HL-60 (cell line): ENCODE measurements at places on chromosomes 16 and 17.

DNA sequence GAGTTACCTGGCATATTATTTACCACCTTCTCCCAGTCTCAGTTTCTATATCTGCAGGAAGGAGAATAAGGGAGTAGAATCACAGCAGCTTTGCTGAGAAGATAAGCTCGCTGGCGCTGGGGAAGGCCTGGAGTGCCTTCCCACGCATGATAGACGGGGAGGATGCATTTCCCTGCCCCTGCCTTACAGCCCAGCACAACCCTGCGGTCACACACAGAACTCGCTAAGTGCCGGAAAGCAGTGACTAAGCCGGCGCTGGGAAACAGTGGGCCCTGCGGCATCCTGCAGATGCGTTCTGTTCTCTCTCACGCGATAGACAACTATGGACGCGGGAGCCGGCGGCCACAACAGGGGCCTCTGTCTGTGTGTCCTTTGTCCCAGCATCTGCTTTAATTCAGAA is 4.8 kb downstream of the CA5A start:
- DNase-seq = no peak

DNA sequence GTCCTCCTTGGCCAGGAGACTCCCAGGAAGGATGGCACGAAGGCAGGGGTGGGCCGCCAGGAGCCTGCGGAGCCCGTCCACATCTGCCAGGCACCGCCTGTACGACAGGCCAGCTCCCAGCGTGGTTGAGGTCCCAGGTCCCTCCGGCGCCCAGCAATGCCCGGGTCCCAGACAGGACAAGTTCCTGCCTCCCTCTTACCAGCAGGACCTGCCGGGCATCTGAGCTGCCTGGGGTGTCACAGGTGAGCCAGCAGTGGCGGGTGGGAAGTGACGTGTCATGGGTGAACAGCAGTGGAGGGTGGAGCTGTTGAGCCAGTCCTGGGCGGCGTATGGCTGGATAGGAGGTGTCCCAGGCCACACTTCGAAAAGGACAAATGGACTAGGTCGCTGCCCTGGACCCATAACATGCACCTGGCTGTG is 15.7 kb upstream of the BAHCC1 start:
- no peak for DNase-seq

GRCh38 chr16:70749681-70750601 is 51.0 kb downstream of the VAC14 start:
- DNase-seq = no peak

DNA sequence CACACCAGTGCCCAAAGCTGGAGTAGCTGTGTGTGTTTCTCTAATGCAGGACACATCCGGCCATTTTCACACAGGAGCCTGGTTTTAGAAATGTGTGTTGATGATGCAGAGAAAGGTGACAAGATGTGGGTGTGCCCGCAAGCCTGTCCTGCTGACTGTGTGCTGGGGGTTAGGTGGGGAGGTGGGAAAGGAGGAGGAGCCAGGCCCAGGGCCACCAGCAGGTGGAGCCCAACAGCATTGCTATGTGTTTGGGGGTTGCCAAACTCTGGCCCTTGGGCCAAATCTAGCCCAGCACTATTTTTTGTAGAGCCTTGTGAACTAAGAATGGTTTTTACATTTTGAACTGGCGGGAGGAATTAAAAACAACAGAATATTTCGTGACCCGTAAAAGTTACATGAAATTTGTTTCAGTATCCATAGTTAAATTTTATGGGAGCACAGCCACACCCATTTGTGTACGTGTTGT is 61.7 kb upstream of the LGALS9 start:
- DNase-seq = peak; percentile 49

DNA sequence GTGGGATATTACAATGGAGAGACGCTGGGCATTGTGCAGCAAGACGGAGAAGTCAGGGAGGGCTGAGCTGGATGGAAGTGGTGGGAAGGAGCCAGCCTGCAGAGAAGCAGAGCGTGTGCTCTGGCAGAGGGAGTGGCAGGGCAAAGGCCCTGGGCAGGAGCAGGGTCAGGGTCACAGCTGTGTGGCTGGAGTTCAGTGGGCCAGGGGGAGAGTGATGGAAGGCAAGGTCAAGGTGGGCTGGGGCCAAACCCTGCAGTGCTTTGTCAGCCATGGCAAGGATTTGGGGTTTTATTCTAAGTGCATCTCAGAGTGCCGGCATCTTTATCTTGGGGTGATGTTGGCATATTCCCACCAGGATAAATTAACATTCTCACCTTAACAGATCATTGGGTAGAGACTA is 31.9 kb upstream of the C16orf78 start:
- no peak for DNase-seq

DNA sequence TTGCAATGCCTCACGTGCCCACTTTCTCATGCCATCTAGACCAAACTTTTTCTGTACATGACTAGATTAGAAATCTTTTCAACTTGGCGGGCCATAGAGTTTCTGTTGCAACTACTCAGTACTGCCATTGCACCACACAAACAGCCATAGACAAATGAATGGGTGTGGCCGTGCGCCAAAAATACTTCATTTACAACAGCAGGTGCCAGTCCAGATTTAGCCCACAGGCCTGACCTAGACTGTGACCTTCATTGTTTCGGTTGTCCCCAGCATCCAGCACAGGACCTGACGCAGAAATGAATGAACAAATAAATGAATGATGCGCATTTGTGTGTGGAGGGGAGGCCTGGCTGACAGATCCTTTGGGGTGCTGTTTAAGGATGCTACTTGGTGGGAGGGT is 14.3 kb upstream of the PDK2 start:
- no peak for DNase-seq

GRCh38 chr17:19723964-19724363 is 7.6 kb upstream of the SLC47A2 start:
- DNase-seq = no peak

DNA sequence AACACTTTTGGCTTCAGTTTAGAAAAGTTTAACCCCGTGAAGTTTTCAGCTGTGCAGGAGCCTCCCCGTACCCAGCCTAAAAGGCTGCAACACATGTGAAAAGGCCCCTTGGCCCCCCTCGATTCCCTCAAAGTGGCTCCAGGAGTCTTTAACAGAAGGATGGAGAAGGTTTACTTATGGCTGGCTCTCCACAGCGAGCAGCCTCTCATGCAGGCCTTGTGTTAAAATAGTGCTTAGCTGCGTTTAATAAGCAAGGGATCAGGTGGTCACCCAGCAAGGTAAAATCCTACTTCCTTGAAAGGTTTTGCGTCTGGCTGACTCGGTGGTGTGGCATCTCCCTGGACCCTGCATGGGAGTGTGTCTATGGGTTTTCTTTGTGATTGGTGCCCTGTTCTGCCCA is 8.4 kb upstream of the CYLD start:
- DNase-seq = no peak

DNA sequence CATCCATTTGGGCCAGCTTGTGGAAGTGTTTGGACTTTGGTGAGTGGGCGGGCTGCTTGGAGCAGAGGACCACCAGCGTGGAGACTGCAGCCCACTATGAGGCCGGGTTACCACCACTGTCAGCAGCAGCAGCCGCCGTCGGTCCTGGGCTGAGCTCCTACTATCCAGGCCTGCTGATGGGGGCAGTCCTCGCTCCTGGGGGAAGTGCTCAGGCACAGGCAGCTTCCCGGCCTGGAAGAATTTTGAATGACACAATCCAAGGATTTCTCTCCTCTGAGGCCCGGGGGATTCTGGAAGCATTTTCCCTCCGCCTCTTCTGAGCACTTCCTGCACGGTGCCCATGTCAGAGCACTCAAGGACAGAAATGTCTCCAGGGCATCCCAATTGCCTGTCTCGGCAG is 5.3 kb upstream of the NOD2 start:
- DNase-seq = no peak

DNA sequence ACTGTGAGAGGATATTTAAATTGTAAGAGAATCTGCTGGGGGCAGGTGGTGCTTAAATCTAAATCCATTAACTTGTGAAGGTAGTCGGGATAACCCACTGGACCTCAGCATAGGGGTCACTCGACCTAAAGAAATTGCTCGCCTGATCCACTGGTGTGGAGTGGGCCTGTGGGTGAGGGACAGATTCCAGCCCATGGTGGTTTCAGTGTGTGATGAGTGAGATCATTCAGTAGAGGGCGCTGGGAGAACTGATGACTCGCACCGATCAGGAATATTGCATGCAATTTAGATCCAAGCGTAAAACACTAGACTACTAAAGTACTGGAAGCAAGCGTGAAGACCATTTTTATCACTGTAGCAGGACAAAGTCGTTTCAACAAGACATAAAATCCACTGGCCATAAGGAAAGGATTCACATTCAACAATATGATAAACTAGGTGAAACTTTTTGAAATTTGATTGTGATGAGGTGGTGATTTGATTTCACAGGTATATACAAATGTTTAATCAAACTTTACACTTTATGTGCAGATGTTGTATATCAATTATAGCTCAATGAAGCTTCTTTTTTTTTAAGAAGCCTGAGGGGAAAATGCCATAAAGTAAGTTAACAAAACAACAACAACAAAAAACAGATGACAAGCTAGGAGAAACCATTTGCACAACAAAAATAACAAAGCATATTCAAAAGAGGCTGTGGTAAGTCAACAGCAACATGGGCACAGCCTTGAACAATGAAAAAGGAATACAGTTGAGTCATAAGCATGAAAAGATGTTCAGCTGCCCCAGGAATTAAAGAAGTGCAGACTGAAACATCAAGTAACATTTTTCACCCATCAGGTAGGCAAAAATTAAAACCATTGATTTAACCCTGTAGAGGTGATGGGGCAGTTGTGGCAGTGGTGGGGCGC is 7.5 kb upstream of the TMEM170A start:
- DNase-seq = peak; percentile 55

DNA sequence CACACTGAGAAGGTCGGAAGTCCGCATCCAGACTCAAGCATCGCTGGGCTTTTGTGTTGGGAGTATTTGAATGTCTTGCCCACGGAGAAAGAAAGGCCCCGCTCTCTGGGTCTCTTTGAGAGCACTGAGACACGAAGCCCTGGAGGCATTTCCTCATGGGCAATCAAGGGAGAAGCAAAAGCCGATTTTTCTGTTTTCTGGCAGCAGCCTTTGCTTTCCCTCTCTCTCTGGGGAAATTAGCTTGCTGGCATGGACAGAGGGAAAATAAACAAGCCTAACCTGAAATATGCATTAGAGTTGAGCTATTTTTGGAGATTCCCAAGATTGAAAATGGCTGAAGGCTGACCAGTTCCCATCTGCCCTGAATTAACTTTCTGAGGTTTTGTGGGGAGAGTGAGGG is 238.7 kb downstream of the HAPSTR1 start:
- DNase-seq = no peak

- no peak for DNase-seq
Measured at GRCh38 chr16:80893686-80894085, 89.3 kb upstream of the CDYL2 start.

GRCh38 chr16:49051576-49051975 is 230.1 kb downstream of the CBLN1 start:
- no peak for DNase-seq

DNA sequence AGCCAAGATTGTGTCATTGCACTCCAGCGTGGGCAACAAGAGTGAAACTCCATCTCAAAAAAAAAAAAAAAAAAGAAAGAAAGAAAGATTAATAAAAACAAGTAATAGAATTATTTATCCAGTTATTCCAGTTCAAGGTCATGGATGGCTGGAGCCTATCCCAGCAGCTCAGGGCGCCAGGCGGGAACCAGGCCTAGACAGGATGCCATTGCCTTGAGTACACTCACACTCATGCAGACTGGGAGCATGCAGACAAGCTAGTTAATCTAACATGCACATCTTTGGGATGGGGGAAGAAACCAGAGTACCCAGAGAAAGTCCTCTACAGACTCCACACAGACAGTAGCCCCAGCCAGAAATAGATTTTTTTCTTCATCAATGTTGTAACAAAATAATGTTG is 17.9 kb downstream of the PDP2 start:
- no peak for DNase-seq

GRCh38 chr17:76969598-76970172 is 101.5 kb downstream of the MGAT5B start:
- no peak for DNase-seq

GRCh38 chr16:11280616-11281522 is at the start of gene PRM1:
Gene PRM1, minus strand, starts transcription at chr16:11281330. Its CDS starts 92 bp downstream, at chr16:11281238.
- no peak for DNase-seq

GRCh38 chr17:8391711-8392110 is 5.9 kb downstream of the RNF222 start:
- no peak for DNase-seq

- peak; percentile 41 for DNase-seq
Measured at GRCh38 chr16:4935241-4935855, 1.6 kb downstream of the PPL start.

DNA sequence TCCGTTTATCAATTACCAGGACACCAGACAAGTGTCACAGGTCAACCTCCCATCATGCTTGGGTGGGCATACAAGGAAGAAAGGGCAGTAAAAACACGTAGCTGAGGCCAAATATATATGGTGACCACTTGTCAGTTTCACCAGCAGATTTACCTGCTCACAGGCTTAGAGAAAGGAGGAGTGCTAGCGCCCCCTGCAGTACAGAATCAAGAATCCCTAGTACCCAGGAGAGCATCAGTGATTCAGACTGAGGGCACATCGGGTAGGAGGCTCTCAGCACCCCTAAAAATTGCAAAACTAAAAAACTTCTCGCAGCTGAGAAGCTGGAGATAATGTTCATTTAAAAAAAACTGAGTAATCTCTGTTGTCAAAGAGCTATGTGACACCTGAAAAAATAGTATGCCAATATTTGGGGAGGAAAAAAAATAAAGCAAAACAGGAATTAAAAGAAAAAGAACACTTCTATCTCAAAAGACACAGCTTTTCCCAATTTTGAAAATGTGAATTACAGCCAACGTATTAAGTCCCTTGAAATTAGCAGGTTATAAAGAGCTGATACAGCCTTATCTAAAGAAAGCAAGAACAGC is 21.2 kb upstream of the MON1B start:
- peak; percentile 59 for DNase-seq

DNA sequence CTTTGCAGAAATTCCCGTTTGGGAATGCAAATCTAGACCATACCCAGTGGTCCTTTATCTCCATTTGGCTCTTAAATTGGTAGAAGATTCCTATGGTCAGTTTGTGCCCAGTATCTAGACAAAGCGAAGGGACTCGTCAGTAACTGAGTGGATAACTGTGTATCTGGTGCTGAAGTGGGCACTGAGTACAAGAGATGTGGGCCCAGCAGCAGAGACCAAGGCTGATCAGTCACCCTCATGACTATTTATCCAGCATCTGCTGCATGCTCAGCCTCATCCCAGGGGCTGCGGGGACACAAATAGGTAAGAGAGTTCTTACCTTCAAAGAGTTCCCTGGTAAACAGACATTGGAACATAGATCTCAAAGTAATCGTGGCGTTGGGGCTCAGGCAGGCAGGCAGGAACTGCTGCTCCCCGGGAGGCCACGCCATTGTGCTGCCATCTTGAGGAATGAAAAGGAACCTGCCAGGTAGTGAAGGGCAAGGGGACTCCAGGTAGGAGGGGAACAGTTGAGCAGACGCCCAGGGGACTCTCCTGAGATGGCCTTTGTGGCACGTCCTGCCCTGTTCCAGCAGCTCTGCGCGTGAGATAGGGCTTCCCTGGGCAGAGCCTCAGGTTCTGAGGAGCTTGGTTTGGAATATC is 10.3 kb downstream of the NT5M start:
- DNase-seq = peak; percentile 56

- no peak for DNase-seq
Measured at GRCh38 chr17:66443606-66444005, 141.2 kb downstream of the PRKCA start.
